Fibroblast of skin of abdomen (primary cell): ENCODE measurements at places on chromosomes 2 and 18.
A peak's percentile ranks its signal among the peaks of the same experiment; 100 is the strongest.

GRCh38 chr2:69933254-69933828 is 18.4 kb downstream of the MXD1 start:
- no peak for DNase-seq

DNA sequence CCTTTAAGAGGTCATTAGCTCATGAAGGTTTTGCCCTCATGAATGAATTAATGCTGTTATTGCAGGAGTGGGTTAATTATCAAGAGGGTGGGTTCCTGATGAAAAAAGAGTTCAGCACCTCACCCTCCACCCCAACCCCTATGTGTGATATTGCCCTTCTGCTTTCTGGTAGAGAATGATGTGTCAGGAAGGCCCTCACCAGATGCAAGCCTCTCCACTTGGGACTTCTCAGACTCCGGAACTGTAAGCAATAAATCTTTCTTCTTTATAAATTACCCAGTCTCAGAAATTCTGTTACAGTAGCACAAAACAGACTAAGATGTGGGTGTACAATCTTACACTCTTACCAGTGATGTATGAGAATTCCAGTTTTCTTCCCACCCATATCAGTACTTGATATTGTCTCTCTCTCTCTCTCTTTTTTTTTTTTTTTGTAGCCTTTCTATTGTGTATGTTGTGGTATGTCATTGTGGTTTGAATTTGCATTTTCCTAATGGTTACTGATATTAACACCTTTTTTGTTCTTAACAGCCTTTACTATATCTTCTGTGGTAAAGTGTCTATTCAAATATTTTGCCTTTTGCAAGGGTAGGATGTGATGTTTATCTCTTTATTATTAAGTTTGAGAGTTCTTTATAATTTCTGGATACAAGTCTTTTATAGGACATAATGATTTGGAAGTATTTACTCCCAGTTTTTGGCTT is 10.4 kb upstream of the MAP2 start:
- no peak for DNase-seq

GRCh38 chr2:104444889-104445288 is 409.0 kb upstream of the POU3F3 start:
- no peak for DNase-seq

GRCh38 chr2:47725808-47726207 is 57.1 kb upstream of the MSH6 start:
- DNase-seq = no peak

DNA sequence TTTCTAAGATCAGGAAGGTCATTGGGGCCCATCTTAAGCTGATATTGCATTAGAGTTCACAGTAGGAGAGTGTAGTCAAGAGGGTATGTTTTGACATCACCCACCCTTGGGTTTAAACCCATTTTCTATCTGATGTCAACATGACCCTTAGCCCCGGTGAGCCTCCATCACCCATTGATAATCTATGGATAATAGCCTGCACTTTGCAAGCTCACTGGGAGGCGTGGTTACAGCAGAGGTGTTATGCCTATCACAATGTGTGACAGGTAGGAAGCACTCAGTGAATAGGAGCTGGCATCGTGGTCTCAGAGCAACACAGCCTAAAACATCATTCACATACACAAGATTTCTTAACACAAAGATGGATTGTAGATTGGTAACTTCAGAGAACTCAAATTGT is 21.3 kb downstream of the IL18RAP start:
- no peak for DNase-seq

- no peak for DNase-seq
Measured at GRCh38 chr2:9217838-9218770, 11.5 kb downstream of the ASAP2 start.

GRCh38 chr2:100978582-100979191 is 23.4 kb upstream of the RPL31 start:
- peak; percentile 26 for DNase-seq

- peak; percentile 19 for DNase-seq
Measured at GRCh38 chr18:62848946-62849345, 133.6 kb downstream of the PHLPP1 start.

DNA sequence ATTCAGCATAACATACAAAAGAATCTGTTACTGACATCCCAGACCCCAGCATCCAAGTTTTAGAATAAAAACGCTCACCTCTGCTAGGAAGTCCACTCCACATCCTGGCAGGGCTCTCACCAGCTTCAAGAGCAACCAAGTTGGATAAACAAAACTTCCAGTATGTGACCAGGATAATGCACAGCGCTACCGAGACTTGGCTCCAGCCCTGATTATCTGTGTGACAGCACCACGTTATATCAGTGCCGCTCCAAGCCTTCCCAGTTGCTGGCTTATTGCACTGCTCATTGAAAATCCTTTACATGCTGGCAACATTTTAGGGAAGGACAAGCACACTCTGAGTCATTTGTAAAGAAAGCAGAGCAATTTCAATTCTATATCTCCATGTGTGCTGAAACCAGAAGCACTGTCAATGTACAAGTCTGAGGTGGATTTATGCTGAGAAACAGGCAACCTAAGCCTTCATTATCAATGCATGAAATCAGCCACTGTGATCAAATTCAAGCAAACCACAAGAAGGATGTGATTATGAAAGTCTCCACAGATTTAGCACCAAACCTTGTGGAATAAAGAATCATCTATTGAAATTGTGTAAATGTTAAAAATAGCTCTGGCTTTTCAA is 115.7 kb downstream of the ZNF385B start:
- DNase-seq = peak; percentile 21

DNA sequence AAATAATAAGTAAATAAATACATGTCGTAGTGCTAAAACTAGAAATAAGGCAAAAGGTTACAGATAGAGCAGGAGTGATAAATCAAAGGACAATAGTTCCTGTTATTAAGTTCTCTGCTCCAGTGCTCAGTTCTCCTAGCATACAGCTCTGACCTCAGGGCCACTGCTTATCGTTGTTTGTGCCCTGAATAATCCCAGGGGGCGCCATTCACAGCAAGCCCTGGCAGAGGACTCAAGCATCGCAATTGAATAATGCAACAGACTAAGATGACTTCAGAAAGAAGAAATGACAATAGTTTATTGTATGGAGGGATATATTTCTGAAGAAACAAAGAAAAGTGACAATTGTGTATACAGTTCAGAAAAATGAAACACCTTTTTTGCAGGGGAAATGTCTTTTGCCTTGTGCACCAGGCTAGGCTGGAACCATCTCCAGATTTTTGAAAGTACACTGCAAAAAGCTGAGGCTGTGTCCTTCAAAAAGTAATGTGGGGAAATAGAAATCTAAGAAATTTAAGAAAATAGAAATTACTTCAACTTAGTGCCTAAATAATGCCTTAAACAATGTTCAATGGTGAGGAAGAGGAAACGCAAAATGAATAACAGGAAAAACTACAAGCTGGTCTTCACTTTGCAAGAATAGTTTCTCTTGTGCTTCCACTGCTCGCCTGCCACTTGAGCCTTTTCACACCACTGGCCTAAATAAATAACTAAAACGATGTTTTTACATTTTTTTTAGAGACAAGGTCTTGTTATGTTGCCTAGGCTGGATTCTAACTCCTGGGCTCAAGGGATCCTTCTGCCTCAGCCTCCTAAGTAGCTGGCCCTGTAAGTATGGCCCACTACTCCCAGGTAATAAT is 19.0 kb upstream of the CCNYL1 start:
- no peak for DNase-seq

DNA sequence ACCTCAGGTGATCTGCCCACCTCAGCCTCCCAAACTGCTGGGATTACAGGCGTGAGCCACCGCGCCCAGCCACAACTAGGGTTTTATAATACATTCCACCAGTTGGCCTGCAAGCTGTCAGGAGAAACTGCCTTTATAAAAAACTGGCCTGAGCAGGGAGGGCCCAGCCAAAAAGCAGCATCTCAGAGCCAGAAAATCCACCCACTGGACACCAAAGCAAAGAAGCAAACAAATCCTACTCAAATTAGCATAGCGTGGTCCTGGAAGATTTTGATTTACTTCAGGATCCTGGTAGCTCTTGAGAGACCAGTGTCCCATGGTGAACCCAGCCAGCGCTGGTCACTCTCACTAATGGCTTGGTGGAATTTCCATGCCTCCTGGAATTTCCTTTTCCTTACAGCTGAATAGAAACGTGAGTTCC is 60.0 kb upstream of the PXDN start:
- no peak for DNase-seq

GRCh38 chr18:12770469-12771219 is 67.8 kb downstream of the PSMG2 start:
- DNase-seq = no peak

DNA sequence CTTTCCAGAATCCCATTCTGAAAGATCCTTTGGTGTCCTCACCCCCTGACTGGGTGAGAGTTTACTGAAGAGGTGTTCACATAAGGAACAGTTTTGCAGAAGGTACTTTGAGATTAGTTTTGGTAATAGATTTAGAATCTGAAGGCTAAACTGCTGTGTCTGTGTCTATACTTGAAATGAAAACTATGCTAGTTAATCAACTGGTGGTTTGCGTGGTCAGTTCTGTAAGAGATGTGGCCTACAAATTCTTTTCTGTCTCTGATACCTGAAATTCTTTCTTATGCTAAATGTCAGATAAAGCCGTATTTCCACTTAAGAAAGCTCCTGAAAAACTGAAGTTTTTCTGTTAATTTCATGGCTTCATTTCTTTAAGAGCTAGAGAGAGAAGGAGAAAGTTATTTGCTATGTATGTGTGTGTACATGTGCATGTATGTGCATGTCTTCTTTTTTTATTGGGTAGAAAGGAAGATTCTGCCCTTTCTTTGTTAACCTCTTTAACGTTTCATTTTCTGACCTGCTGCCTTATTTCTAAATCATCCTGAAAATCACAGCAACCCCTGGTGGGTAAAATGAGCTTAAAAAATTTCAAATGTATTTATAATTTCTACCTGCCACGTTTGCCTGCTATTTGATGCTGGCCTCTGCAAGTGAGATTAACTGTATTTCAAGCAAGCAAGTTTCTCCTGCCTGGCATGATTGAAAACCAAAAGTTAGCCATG is 552.0 kb upstream of the NRP2 start:
- peak; percentile 67 for DNase-seq

DNA sequence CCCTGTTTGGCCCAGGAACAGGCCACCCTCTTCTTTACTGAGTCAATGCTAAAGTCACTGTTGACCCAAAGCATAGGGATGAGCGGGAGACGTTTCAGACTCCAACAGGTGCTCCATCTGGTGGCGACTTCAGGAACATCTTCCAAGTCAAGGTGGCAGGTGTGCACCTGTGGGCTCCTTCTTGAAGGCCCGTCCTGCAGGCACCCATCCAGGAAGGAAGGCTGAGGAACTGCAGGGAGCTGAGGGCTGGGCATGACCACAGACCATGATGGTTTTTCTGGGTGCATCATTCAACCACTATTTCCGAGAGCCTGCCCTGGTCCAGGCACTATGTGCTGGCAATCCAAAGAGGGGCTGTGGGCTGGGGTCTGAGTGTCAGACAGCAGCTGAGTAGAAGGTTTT is 142.8 kb downstream of the NDUFA10 start:
- DNase-seq = no peak

GRCh38 chr2:35297403-35297802 is 1058.2 kb upstream of the CRIM1 start:
- no peak for DNase-seq

DNA sequence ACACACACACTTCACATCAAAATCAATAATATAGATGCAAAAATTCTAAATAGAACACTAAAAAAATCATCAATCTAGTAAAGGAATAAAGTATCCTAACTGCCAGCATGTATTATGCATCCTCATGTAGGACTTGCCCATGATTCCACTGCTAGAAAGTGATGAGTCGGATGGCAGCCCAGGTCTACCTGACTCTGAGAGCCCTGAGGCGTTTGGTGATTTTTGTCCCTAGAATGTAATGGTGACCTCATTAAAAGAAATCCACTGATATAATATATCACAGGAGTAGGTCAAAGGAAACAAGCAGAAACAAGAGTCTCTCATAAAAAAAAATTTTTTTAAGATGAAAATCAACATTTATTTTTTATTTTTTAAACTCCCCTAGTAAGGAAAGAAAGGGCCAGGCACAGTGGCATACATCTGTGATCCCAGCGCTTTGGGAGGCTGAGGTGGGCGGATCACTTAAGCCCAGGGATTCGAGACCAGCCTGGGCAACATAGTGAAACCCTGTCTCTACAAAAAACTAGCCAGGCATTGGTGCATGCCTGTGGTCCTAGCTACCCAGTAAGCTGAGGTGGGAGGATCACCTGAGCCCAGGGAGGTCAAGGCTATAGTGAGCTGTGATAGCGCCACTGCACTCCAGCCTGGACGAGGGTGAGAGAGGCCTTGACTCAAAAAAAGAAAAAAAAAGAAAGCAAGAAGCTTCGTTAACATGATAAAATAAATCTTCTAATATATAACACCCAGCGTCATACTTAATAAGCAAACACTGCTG is 24.4 kb upstream of the ACTG2 start:
- DNase-seq = no peak

DNA sequence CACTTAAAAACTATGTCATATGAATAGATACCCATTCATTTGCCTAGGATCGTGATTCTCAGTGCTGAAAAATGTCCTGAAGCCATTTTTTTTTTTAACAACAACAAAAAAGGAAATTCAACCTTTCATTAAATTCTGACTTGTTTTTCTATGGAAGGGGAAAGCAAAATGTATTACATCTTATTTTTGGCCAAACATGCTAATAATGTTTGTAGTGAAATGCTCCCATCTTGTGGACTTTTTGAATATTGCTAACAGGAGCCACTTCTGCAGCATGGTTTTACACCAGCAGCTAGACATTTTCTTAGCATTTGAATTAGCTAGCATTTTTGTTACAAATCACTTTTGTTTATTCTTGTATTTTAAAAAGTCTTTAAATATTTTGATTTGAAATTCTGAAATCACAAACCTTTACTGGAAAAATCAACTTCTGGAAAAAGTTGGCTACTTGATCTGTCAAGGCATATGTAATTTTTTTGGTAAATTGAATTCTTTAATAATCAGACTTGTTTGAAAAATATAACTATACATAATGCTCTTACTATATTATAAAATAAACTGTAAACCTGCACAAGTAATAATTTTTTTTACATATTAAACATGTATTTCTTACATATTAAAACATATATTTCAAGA is 75.8 kb downstream of the KIDINS220 start:
- DNase-seq = peak; percentile 53

GRCh38 chr2:206208900-206209299 is 49.2 kb downstream of the EEF1B2 start:
- DNase-seq = no peak

DNA sequence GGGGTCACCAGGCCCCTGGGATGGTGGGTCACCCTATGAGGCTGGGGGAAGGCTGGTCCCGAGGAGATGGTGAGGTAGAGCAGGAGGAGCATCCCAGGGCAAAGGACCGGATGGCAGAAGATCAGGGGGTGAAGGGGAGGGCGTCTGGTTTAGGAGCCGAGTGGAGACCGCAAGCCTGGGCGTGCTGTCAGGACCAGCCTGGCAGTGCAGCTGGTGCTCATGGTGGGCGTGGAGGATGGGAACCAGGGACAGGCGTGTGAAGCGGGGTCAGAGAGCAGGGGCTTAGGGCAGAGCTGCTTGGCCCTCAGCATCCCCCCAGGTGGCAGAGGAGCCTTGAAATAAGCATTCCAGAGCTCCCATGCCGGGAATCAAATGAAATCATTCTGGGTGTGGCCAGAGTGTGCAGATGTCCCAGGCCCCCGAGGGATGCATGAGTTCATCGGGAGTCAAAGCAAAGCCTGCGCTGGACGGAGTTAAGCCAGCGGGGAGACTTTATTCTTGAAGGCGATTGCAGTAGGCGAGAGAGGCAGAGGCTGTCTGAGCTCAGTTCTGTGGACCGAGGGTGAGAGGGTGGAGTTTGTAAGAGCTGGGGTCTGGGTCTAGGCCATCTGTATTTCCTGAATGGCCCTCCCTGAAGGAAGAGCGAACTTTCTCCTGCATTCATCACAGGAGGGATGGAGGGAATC is 33.1 kb upstream of the MBP start:
- peak; percentile 28 for DNase-seq
